ENCODE measurements at places on chromosomes 3 and 15. TPM values are rescaled to one million over a fixed set of nuclear protein-coding genes. Genes with fewer than 3 reads are reported as not detected.

SLC22A13 gene
- total RNA-seq = 0.10 TPM

DNA sequence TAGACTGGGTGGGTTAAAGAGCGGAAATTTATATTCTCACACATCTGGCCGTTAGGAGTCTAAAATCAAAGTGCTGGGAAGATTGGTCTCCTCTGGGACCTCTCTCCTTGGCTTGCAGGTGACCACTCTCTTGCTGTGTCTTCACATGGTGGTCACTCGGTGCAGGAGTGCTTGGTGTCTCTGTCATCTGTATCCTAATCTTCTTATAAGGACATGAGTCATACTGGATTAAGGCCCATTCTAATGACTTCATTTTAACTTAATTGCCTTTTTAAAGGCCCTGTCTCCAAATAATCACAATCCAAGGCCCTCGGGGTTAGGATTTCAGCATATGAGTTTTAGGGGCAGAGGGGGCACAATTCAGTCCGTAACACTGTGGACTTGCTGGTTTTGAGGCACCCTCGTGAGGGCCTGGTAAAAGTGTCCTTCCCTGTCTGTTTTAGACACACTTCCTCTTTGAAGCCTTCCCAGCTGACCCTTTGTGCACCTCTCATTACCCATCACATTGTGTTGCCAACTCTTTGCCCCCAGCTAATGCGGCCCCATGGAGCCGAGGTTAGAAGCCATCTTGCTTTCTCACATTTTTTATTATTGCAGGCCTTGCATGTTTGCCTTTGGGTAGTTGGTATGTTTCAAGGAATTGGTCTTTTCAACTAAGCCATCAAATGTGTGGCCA, 3.2 kb downstream of the XYLB start:
- no peak for DNase-seq

- peak; percentile 79 for DNase-seq
Observed at GRCh38 chr15:31379042-31379441, 52.4 kb downstream of the KLF13 start.

DNA sequence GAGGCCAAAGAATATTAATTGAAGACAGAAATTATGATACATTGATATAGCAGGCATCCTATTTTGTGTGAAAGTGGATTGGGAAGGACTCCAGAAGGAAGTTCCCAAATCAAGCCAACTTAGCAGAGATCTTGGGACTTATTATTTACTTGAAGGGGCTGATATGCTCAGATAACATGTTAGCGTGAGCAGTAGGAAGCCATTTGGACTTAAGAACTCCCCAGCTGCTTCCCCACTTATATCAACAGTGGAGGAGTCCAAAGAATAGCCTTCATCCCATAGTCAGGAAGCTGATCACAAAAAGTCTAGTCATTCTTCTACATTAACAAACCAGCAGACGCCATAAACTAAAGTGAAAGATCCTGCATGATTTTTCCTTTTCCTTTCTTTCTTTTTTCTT, 200.0 kb downstream of the ATP8B4 start:
- DNase-seq = no peak

DNA sequence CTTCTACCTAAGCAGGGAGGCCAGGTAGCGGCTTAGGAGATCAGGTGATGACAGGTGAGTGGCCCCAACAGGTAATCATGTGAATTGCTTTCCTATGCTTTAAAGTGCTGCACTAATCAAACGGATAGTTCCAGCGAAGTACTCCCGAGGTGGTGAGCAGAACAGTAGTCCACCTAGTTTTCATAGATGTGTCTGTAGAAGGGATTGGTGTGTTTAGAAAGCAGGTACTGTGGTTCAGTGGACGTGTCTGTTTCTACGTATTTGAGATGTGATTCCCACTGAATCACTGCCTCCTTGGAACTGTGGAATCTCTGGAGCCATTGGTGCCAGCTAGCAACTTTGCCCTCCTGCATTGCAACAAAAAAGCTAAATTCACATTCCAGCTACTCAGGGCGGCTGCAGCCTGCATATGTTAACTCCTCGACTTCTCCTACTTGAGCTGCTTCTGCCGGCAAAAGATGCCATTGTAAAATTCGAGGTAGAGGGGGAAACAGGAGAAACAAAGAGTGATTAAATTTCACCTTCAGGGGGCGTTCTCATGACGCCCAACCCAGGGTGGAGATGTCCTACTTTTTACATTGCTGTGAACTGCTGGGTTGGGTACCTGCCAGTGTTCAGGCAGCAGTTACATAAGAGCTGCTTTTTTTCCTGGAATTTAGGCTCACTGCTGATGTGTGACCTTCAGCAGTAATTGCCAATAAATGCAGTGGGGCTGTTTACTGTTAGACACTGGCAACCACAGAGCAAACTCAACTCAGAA, 227.3 kb downstream of the ITPR1 start:
- DNase-seq = peak; percentile 47

ECE2 gene
- not detected for total RNA-seq

DOCK3 gene
- 0.08 TPM for total RNA-seq

All from SJCRH30 (cell line).